Sigmoid colon (tissue), 7 donors: ENCODE measurements at places on chromosomes 4 and X.

GRCh38 chr4:124973716-124974115, 261.2 kb upstream of the ANKRD50 start:
- no peak for DNase-seq

DNA sequence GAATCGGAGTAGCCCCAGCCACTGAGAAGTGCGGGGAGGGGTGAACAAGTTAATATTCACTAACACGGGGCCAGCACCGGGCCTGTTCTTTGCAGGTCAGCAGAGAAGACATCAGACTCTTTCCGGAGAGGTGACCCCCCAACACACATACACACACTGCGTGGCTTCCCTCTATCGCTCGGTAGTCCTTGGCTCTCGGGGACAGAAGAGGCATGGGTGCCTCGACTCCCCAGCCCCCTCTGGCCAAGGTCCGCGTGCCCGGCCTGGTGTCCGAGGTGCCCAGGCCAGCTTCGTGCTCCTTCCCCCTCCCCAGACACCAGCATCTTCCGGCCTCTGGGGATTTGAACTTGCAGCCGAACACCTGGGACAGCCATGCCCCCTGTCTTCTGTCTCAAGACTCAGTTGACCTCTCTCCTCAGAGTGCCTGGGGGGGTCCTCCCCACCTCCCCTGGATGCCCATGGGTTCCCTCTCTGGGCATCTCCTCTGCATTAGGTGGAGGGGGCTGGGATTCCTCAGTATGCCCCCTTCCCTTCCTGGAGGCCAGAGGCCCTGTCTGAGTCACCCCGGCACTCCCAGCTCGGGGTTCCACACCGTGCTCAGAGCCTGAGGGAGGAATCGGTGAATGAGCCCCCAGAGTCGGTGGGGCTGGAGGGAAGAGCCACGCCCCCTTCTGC, 104.5 kb downstream of the SORCS2 start:
- DNase-seq = no peak

DNA sequence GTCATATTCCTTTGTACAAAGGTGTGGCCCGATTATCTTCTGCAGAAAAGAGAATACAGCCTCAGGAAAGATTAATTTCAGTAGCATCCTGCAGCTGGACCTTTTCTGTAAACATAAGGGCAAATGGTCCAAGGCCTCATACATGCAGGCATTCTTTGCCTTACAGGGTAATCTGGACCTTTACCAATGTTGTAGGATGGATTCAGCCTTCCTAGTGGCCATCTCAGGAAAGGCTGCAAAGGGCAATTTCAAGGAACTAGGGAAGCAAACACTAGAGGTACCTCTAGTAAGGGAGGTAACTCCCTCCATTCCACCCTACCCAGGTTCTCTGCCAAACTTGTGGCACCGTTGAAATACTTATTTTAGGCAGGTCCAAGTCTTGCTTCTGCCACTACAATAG, 43.0 kb downstream of the UGT2B28 start:
- no peak for DNase-seq

- no peak for DNase-seq
Observed at GRCh38 chrX:150644422-150644821, 48.8 kb upstream of the MTMR1 start.

- DNase-seq = no peak
Observed at GRCh38 chr4:182018691-182019090, 224.5 kb upstream of the TENM3 start.

- DNase-seq = no peak
Observed at GRCh38 chrX:132668178-132668577, 179.3 kb upstream of the MBNL3 start.

DNA sequence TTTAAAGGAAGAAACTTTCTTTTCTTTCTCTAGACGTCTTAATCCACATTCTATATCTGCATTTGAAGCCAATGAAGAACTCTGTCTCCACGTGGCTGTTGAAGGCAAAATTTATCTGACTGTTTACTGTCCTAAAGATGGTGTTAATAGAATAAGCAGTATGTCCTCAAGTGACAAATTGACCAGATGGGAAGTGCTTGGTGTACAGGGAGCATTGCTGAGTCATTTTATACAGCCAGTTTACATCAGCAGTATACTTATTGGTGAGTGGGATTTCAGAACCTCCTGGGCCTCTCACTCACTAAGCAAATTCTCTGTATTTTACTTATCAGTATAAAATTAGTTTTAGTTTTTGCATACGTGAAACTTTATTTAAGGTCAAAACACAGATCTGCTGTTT, 33.7 kb downstream of the ADAD1 start:
- no peak for DNase-seq

DNA sequence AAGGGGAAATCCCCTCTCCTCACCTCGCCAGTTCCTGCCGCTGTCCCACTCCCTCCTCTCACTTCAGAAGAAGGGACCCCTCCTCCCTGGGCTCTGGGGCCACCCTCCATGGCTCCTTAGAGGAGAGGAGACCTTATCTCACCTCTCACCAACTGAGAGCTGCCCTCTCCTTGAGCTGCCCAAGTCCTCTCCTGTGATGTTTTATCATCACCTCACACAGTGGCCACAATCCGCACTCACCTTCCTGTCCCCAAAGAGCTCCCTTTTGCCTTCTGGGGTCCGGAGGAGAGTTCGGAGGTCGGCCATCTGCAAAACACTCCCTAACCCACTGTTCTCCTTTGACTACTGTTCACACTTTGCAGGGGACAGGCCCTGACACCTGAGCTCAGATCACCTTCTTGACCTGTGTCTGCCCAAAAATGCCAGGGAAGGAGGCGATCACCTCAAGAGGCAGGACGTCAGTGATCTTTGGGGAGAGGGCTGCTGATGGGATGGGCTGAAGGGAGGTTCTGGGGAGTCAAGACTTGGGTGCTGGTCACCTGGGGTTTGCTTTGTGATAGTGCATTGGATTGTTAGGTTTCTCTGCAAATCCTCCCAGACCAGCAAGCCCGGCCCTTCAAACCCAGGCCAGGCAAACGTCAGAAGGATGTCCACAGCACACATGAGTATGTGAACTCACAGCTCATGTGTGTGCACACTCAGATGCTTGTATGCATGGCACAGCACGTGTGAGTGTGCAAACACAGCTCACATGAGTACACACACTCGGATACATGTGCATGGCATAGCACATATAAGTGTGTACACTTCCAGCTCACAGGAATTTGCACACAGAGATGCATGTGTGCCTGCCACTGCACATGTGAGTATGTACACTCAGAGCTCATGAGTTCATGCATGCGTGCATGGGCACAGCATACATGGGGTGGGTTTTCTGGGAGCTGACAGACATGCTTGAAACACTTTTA, 41.8 kb downstream of the HTRA3 start:
- peak; percentile 46 for DNase-seq

GRCh38 chrX:121581885-121582284, 534.5 kb downstream of the GLUD2 start:
- no peak for DNase-seq

DNA sequence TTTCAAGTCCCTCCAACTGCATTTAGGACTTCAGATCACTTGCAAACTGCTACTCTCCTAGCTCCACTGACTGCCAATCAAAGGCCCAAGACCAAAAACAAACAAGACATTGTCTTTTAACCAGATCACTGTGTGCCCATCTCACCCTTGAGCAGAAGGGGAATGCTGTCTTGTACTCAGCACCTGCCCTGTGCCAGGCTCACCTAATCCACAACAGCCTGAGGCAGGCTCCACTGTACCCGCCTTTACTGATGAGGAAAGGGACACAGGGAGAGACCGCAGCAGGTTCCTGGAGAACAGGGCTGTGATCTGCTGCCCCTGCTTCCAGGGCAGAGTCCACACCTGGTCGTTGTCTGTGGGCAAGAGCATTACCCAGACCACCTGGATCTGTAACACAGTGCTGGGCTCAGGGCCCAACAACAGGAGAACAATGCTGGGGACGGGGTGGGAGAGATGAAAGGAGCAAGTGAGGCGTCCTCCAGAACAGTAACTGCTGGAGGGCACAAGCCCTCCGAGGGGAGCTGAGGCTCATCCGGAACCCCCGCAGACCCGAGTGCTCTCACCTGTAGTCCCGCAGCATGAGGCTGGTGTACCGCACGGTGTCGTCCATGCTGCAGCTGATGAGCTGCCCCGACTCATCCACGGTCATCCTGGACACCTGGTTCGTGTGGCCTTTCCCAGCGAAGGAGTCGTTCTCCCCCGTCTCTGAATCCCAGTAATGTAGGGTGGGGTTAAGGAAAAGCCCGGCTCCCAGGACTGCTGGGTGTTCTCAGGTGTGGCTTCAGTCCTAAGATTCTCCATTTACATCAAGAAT, 33.9 kb downstream of the WDR1 start:
- peak; percentile 55 for DNase-seq

DNA sequence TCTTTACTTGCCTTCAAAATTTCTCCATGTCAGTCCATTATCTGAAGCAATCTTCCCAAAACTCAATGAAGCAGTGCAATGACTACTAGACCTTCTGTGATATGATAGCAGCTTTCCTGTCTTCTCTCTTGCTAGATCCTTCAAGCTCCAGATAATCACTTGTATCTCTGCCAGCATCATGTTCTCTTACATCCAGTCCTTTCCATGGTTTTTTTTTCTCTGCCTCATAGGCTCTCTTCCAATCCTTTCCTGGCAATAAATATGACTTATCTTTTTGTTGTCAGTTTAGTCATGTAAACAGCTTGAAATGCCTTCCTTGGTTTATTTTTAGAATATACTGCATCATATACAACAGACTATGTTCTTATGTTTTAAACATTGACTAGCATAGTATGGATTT, 193.5 kb downstream of the CFAP299 start:
- DNase-seq = no peak

DNA sequence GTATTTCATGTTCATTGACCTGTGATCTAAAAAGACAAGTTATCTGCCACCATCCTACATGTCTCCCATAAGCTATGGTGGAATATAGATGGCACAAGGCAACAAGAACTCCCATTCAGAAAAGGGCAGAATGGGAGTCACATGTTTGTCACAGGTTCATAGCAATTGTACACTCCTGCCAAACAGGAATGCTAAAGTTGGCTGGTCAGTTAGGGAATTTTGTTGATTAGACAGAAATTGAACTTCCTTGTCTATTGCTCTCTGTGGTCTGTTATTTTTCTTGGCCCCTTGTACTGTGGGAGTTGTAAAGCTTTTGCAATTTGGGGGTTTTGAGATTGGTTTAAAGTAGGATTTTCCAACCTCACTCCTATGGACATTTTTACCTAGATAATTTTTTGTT, 101.7 kb upstream of the SOD3 start:
- DNase-seq = no peak

- no peak for DNase-seq
Observed at GRCh38 chr4:63528256-63528991, 880.8 kb downstream of the TECRL start.

DNA sequence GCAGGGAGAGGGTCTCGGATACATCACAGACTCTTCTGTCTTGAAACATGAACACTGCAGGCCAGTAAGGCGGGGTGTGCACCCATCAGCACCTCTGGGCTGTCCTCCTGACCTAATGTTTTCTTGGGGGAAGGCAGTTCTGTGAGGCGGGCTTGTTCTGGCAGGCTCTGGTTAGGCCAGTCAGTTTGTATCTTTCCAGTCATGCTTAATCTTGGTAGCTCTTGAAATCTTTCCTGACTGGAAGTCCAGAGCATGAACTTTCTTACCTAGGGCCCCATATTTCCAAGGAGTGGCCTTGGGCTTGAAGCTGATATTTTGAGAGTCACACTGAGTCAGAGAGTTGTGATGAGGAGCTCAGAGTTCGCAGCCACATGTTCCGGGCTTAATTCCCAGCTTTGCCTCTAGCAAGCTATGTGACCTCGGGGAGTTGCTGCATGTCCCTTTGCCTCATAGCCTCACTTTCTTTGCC, 54.2 kb upstream of the RASSF6 start:
- DNase-seq = no peak

GRCh38 chrX:79146640-79147390, 2.3 kb downstream of the GPR174 start:
- no peak for DNase-seq

DNA sequence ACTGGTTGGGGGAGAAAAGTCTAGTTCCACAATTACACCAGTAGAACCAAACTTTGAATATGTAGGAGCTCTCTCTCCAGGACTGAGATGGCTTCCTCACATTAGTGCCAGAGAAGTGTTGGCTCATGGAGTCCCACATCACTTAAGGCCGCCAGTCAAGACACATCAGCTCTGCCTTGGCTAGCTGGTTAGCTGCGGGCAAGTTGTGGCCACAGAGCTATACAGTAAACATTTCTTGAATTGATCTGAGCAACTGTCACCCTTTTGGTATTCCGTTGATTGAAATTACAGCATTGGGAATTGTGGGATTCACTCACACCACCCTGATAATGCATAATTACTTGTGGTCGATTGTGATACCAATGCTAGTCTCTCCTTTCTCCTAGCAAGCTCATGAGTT, 76.2 kb downstream of the LNX1 start:
- DNase-seq = no peak

- DNase-seq = peak; percentile 89
Observed at GRCh38 chr4:122700178-122700725, 32.3 kb upstream of the BBS12 start.

GRCh38 chr4:45438047-45438446, 685.8 kb downstream of the GABRG1 start:
- no peak for DNase-seq

GRCh38 chr4:176393306-176394013, 73.7 kb downstream of the SPCS3 start:
- no peak for DNase-seq

DNA sequence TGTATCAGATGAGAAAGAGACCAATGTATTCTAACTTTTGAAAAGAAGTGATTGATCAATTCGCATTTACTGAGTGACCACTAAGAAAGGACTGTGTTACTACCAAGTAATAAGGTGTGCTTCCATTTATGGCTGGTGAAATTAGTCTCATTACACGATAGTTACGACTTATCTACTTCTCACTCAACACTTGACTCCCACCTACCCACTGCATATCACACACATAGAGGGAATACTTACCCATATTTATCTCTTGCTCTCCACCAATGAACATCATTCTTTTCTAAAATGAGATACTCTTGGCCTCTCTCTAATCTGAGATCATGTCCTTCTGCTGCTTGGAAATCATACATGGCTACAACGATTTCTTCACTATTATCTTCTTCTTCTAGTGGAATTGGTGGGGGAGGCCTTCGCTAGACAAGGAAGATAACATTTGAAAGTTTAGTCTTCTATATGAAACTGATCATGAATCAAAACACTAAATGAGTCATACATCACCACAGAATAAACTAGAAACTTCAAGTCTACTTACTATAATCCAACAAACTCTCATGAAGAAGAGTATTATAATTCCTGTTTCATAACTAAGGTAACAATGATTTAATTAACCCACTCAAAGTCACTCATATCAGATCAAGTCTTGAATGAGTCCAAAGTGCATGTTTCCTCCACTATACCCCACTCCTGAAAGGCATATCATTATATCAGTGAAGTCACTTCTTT, 33.7 kb upstream of the TXK start:
- DNase-seq = no peak

- DNase-seq = no peak
Observed at GRCh38 chr4:102809691-102810090, 17.7 kb downstream of the UBE2D3 start.
